Neural crest cell (in vitro differentiated cells): ENCODE measurements at places on chromosomes 12 and 14.
A peak's percentile ranks its signal among the peaks of the same experiment; 100 is the strongest.

- no peak for DNase-seq
Observed at GRCh38 chr14:20516921-20517320, 11.6 kb downstream of the RNASE10 start.

DNA sequence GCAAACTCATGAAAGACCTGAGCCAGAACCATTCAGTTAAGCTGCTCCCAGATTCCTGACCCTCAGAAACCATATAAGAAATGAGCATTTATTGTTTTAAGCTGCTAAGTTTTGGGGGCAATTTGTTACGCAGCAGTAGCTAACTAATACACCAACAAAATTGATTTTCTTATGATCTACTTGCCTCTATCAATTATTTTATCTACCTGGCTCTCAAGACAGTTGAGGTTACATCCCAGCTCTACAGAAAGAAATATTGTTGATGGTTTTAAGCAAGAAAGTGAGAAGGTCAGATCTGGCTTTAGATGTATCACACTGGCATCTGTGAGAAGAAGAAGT, 103.1 kb upstream of the MDM1 start:
- DNase-seq = no peak

DNA sequence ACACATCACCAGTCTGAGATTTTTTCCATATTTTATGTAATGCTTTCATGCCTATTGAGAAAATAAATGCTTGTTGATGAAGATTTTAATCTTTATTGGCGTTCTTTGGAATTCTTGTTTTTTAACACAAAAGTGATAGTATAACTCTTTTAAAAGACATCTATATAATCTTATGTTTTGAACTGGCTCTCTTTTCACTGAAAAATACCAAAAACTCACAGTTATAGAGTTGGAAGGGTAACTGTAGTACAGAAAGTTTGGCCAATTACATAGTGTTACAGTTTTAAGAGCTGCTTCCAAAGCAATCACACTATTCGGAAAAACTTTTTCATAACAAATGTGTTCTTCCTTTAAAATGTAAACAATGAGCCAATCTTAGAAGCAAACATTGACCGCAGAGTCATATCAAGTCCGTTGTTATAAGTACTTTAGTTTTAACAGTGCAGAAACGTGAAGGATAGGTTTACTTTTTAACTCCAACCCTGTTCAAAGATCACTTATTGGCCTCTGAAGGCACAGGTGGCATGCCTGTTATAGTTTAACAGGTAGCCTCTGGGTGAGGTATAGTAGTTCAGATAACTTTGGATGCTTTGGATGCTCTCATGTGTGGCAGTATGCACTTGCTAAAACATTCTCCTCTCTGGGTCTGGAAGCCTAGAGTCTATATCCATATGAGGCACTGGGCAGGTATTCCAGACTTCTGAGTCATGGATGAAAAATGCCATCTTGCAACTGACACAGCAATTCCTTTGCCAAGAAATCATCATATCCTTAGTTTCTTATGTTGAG, 12.1 kb upstream of the NTN4 start:
- no peak for DNase-seq

GRCh38 chr12:85630851-85631250, 205.4 kb downstream of the RASSF9 start:
- no peak for DNase-seq

DNA sequence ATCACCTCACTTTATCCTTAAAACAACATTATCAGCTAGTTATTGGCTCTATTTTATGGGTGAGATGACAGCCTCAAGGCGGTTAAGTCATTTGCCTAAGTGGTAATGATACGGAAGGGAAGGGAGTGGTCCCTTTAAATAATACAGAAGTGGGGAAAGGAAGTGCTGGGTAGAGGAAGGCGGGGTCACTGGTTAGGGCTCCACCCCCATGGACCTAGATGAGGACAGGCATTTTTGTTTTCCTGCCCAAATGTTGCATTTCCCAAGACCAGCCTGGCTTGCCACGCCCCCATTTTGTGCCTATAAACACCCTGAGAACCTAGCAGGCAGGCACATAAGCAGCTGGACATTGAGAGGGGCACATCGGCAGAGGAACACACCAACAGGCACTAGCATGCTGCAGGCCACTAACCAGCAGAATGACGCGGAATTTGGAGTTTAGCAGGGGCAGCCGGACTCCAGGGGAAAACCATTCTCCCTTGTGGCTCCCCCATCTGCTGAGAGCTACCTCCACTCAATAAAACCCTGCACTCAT, 100.9 kb downstream of the EPS8 start:
- peak; percentile 44 for DNase-seq

DNA sequence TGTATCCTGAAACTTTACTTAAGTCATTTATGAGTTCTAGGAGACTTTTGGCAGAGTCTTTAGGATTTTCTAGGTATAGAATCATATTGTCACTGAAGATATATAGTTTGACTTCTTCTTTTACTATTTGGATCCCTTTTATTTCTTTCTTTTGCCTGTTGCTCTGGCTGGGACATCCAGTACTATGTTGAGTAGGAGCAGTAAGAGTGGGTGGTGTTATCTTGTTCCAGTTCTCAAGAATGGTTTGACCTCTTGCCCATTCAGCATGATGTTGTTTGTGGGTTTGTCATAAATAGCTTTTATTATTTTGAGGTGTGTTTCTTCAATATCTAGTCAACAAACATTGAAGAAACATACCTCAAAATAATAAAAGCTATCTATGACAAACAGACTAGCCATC, 35.0 kb downstream of the LIN7A start:
- no peak for DNase-seq

GRCh38 chr12:26651566-26652188, 181.3 kb downstream of the ITPR2 start:
- DNase-seq = peak; percentile 78
